ENCODE measurements at places on chromosomes 4 and X.
A peak's percentile ranks its signal among the peaks of the same experiment; 100 is the strongest.

DNA sequence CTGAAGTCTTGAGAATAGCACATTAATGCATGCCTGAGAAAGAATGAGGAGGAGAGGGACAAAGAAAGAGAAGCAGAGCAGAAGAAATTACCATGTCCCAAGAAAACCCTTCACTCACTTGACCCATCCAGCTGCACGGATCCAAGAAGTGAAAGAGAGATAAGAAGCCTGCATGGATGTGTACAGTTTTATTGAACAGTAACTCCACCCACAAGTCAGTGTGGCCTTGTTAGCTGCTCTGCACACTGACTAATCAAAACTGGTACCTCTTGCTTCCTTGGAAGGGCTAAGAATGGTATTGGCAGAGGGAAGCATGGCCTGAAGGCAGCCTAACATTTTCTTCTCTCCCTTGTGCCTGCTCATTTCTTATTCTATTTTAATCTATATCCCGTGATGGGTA is 163.9 kb downstream of the SLC7A11 start:
- no peak for DNase-seq

GRCh38 chr4:152949930-152950329 is 13.8 kb downstream of the FHDC1 start:
- no peak for DNase-seq

- DNase-seq, result no peak
Observed at GRCh38 chr4:154738426-154738825, 5.4 kb upstream of the LRAT start.

DNA sequence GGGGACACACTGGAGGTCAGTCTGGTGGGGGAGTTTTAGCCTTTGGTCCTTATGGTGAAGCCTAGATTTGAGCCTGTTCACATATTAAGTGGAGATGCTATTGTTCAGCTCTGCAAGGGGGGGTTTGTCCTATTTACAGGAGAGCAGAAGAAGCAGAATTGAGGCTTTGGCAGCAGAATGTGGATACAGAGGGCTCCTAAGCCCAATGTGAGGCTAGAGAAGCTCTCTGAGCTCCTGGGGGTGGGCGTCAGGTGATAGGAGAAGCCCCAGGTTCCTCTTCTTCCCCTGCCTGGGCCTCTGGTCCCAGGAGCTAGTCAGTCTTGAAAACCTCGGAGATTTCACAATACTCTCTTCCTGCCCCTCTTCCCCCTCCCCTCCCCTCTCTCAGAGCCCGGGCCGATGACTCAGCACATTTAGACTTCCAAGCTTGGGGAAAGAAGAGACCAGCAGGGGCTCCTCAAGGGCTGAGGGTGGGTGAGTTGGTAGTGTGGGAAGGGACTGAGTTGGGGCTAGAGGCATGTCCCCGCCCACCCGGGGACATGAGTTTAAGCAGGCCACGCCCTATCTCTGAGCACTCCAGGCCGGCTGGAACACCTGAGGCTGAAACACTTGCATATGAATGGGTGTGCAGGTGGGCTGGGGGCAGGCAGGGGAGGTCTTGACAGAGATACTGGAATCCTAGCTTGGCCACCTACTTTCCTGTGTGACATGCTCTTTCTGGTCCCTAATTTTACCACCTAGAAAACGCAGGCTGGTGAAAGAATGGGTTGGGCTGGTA is 3.4 kb downstream of the TFE3 start:
- DNase-seq, result peak; percentile 62

DNA sequence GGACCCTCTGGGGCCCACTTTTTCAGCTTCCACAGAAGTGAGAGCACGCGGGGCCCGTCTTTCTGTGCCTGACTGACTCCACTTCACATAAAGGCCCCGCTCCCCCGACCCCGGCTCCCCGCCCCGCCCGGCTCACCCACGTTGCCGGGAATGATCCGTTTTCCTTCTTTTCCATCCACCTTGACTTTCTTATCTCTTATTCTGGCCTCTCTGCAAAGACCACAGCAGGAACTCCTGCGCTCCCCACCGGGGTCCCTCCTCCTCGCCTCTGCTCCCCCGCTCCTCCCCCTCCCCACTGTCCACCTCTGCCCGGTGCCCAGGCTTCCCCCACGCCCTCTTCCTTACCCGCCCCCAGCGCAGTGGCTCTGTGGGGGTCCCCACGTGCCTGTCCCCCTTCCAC is 54.2 kb upstream of the CLDN24 start:
- no peak for DNase-seq

GRCh38 chr4:54542119-54542438 is 115.7 kb upstream of the KIT start:
- DNase-seq, result no peak

DNA sequence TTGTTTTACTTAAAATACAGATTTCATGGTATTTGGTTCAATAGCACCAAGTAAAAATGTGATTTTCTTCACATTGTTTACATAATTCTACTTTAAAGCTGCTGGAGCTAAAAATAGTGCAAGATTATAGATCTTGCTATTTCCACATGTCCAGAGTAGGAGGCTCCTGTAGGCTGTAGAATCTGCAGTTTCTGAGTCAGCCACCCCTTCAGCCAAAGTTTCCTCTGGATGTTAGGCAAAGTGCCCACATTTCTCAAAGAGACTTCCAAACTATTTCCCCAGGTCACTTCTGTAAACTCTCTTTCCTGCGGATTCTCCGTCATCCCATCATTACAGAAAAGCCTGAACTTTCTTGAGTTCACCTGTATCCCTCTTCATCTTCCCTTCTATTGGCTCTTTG is 342.5 kb upstream of the FSTL5 start:
- DNase-seq, result no peak

- DNase-seq, result no peak
Observed at GRCh38 chrX:136214551-136214950, 36.6 kb downstream of the MAP7D3 start.

DNA sequence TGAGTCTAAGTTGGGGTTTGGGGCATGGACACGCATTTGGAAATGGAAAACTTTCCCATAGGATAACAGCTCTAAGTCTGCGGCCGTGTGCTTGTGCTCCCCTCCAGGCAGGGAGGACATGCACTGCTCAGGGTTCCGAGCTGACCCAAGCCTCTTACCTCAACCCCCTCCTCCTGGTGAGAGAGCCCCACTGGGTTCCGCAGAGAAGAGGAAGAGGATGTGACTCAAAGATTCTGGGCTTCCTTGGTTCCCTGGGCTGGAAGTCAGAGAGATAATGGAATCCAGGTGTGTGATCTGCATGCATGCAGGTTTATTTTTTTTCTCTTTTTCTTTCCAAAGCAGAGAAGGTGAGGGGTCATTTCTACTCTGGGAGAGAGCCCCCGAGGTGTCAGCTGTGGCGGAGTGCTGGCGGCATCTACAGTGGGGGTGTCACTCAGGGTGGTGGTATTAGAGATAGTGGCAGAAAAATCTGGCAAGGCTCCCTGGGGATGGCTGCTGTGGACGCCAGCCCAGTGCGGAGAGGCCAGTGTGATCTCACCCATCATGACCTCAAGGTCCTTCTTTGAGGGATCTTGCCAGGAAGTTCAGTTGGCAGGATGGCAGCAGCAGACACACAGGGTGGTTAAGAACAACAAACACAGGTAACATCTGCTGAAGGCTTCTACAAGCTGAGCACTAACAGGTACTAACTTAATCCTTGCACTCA is 168.7 kb upstream of the HAND2 start:
- DNase-seq, result no peak

DNA sequence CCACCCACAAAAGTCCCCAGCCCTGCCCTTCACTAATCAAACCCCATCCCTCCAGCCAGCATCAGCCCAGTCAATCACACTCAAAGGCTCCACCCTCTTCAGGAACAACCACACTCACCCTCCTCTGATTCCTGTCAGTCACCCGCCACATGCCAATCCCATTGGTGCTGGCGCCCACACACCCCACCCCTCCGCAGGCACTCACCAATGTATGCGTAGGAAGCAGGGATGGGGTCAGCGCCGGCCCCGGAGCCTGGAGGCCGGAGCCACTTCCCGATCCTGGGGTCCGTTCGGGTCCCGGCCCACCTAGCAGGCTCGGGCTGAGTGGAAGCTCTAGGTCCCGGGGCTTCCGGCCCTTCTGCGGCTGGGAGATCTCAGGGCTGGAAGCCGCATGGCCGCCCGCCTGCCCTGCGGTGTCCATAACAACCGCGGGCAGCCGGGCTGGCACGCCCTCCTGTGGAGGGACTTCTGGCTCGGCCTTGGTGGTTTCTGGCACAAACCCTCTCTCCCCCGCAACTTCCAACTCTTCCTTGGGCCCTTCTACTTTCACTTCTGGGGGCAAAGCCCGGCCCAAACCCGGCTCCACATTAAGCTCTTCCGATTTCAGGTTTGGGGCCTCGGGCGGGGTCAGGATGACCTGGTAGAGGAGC is 7.9 kb upstream of the CFP start:
- DNase-seq, result peak; percentile 57

DNA sequence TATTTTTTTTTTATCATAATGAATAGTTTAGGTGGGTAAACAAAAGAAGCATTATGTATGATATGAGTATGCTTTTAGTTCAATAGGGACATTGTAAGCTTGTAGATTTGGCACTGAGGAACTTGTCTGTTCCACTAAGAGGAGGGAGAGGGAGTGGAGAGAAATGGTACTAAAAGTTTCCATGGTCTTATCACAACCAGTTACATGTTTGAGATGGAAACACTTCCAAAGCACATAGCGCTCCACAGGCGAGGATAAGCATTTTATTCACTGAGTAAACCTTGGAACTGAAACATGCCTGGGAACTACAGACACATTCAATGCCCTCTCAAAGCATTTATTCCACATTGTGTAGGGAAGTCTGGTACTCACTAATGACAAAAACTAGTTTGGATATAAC is 15.5 kb downstream of the MYOZ2 start:
- no peak for DNase-seq

GRCh38 chrX:2327423-2327822 is 173.4 kb downstream of the DHRSX start:
- DNase-seq, result no peak

DNA sequence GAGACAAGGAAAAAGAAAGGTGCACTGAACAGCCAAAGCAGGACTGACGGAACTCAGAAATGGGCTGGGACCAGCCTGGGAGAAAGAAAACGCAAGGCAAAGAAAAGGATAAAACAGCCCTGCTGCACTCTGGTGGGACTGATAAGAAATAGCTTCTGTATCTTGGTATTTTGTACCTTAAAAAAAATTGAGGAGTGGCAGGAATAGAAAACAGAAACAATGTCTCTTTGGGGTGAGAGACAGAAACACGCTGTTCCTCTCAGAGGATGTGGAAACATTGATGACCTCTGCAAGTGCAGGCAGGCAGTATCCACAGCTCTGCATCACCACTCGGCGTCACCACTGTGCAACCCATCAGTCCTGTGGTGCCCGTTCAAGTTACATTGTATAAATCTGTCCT is 152.5 kb upstream of the SPRY1 start:
- peak; percentile 8 for DNase-seq

- DNase-seq, result no peak
Observed at GRCh38 chrX:84218726-84219125, 30.7 kb upstream of the RPS6KA6 start.

DNA sequence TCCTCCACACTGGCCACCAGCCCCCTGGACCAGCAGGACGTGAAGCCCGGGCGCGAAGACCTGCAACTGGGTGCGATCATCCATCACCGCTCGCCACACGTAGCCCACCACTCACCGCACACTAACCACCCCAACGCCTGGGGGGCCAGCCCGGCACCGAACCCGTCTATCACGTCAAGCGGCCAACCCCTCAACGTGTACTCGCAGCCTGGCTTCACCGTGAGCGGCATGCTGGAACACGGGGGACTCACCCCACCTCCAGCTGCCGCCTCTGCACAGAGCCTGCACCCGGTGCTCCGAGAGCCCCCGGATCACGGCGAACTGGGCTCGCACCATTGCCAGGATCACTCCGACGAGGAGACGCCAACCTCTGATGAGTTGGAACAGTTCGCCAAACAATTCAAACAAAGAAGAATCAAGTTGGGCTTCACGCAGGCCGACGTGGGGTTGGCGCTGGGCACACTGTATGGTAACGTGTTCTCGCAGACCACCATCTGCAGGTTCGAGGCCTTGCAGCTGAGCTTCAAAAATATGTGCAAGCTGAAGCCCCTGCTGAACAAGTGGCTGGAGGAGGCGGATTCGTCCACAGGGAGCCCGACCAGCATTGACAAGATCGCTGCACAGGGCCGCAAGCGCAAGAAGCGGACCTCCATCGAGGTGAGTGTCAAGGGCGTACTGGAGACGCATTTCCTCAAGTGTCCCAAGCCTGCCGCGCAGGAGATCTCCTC is 600 bp downstream of the POU3F4 start:
- DNase-seq, result no peak

GRCh38 chr4:122759639-122760310 is 27.3 kb downstream of the BBS12 start:
- no peak for DNase-seq

DNA sequence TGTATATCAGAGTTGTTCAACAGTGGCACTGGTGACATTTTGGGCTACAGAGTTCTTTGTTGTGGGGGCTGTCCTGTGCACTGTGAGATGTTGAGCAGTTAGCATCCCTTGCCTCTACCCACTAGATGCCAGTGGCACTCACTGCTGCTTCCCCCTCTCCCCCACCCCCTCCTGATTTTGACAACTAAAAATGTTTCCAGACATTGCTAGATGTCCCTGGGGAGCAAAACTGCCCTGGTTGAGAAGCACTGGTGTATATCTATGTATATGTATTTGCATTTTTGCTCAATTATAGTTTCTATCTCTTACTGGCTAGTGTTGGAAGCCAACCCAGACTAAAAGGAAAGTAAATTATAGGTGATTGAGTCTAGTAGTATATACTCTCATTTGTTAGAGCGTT is 2.4 kb downstream of the TMEM131L start:
- peak; percentile 48 for DNase-seq

GRCh38 chrX:123186801-123187200 is 2.7 kb downstream of the GRIA3 start:
- DNase-seq, result no peak

DNA sequence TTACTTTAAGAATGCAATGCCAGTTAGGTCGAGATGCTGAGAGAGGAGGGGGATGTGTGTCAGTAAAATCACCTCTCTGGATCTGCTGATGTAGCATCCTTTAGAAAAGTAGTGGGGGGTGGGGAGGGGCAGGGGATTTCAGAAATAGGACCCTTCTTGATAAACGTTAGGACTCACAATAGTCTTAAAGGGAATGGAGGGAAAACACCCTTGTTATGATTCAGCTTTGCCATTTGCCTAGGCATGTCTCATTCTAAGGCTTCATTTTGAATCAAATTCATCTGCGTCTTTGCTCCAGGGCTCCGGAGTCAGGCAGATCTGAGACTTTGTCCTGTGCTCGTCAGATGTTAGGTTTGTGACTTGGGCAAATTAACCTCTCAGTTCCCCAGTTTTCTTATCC is 879 bp downstream of the SH2D1A start:
- DNase-seq, result no peak

GRCh38 chr4:88743696-88744095 is 46.1 kb upstream of the NAP1L5 start:
- no peak for DNase-seq

DNA sequence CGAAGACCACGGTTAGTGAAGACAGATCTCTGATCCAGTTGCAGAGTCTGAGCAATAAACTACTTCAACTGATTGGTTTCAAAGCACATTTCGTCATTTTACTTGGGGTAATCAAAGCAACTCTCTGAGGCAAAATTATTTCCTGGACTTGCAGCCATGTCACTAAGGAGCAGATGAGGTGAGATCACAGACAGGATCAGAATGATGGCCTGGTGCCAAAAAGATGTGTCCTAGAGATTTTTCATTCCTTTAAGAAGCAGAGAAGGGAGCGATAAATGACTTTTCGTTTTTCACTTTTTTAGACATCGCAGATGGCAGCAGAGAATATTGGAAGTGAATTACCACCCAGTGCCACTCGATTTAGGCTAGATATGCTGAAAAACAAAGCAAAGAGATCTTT is 83.9 kb downstream of the PTTG2 start:
- no peak for DNase-seq

All from CD4-positive, alpha-beta T cell treated with Interferon gamma for 1 hour (primary cell).